Stimulated activated CD4-positive, alpha-beta T cell treated with anti-CD3 and anti-CD28 coated beads, TNF-alpha, amount 100 ng/mL, for 4 hours (primary cell): ENCODE measurements at places on chromosomes 2 and 18.

DNA sequence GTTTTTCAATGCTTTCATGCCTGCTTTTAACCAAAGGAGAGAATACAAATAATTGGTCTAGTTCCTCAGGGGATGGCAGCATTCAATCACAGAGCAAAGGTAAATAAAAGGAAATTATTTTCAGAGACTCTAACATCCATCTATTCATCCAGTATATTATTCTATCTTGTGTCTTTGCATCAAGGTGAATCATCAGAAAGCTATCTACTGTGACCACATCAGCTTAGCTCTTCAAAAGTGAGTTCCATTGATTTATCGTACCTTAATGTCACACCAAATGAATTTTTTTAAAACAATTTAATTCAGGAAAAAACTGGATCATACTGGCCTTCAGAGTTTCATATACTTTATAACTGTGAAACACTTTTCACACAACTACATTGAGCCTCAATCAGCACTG lies 66.1 kb downstream of the CHN1 start:
- no peak for DNase-seq

DNA sequence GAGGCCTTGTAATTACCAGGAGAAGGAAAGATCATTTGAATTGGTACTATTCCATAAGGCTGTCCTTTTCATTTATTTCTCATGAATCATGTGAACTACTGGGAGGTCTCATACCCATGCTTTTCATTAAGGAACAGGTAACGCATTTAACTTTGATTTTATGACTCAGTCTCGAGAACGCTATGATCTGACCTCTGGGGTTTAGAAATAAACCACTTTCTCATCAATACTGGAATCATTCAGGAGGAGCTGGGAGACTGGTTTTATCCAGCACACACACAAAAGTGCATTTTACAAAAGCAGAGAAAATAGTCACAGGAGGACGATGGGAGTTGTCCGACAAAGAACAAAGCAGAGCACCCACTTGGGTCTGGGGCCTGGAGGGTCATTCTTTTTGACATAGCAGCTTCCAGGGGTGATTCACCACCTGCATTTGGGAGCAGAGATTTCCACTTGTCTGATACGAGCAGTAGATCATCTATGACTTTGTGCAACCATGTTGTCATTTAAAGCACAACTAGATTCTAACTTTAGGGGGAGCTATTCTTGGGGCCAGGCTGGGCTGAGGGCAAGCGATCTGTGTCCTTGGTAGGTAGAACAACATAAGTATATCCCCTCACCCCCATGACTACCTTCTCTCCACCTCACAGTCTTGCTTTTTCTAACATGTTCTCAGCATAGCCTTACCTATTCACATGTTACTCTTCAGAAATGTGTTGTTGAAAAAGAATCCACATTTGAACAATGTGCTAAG lies 95.9 kb upstream of the SCG2 start:
- DNase-seq: no peak

DNA sequence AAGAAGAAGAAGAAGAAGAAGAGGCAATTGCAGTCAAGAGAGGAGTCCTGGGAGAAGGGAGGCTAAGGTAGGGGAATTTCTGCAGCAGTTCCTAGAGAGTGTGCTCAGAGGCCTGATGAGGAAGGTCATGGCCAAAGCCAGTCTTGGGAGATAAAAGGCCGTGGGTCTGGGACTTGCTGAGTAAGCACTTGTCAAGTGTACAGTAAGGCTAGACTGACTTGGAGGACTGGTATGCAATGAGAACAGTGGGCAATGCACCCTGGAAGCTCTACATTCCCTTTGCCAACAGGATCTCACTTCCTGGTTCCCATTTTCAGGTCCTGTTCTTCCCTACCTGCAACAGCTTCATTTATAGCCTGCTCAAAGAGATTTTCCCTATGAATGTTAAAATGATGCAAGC lies 28.6 kb upstream of the CYP26B1 start:
- no peak for DNase-seq

DNA sequence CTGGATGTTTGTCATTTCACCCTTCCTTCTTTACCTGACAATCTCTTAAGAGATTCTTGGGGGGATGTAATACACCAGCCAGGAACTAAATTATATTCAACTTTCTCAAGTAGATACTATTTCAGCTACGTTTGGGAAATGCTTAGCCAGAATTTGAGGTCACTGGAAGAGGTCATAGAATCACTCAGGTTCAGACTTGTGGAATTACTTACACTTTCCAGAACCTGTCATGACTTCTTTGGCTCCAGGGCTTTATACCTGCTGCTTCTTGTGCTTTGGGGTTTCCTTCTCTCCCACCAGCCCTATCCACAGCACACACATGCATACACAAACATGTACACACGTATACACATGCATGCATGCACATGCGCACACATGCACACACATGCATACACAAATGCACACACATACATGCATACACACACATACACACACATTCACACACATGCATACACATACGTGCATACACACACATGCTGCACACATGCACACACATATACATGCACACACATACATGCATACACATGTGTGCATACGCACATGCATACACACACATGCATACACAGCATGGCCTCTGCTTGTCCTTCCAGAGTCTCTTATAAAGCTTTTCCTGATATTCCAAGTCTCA lies 23.5 kb upstream of the ANXA4 start:
- DNase-seq: no peak

GRCh38 chr2:190649798-190650390 lies 1.0 kb downstream of the NAB1 start:
- DNase-seq: no peak

GRCh38 chr2:202261531-202261930 lies 4.0 kb upstream of the NOP58 start:
- DNase-seq: no peak

DNA sequence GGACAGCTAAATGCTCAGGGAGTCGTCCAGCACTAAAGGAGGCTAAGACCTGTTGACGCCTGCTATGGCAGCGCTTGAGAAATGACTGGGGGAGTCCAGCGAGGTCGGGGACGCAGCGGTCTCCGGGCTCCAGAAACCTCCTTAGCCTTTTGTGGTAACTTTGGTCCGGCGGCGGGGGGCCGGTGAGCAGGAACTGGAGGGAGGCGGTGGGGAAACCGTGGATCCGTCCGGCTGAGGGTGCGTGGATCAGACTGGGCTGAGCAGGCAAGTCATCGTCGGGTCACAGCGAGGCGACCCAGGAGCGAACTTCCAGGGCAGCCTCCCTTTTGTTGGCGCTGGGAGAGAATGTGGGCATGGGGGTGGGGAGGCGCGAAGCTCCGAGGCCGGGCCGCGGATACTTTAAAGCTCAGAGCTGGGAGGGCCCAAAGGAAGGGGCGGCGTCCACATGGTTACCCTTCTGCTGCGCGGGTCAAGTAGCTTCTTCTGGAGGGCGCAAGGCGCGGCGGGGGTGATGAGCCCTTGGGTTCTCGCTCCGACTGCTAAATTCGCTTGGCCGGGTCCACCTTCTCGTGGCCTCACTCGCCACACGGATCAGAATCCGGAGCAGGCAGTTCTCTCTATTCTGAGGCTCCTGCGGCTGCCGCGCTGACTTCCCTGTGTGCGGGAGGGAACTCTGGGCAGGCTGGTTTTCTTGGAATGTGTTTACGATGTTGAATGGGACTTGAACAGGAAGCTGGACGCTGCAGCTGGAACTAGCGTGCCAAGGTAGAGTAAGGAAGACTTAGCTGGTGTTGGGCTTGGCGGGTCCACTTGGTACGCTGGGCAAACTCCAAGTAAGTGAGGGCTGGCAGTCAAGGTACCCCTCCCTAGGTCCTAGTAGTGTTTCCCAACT lies 920 bp downstream of the GULP1 start:
- no peak for DNase-seq

- no peak for DNase-seq
These were observed 601.2 kb upstream of the ZNF804A start for GRCh38 chr2:183996825-183997793.

- DNase-seq: no peak
These were observed 33.4 kb downstream of the XRCC5 start for GRCh38 chr2:216142540-216142939.

DNA sequence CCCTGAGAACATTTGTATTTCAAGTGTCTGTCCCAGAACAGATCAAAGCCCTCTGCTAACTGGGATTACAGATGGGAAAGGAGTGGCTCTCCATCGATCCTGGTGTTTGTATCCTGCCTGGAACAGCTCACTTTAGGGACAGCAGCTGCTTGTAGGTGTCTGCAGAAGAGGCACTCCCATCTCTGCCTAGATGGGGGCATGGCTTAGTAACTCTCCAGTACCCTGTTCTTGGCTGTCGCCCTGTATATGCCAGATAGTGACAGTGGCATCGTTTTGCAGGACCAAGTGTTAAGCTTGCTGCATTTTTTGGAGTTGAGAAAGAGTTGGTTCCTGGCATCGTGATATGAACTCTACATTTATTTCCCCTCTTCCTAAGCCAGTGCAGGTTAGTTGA lies 189.9 kb downstream of the SH3RF3 start:
- no peak for DNase-seq

GRCh38 chr18:57243624-57244179 lies 96.8 kb downstream of the BOD1L2 start:
- DNase-seq: no peak

- DNase-seq: no peak
These were observed 138.6 kb downstream of the MAP3K20 start for GRCh38 chr2:173214213-173214612.

DNA sequence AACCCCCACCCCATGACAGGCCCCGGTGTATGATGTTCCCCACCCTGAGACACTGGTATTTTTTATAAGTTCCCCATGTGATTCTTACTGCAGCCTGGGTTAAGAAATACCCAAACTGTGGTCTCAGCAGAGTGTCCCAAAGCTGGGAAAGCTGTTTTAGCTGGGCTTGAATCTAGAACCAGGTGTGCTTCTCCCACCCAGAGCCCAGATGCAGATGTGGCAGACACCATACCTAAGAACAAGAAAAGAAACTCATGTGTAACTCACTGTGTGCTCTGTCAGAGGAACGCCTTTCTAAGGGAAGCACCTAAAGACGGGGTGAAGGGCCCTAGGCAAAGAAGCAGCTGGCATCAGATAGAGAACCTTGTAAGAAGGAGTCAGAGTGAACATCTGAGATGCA lies 23.9 kb downstream of the DOK1 start:
- DNase-seq: no peak

DNA sequence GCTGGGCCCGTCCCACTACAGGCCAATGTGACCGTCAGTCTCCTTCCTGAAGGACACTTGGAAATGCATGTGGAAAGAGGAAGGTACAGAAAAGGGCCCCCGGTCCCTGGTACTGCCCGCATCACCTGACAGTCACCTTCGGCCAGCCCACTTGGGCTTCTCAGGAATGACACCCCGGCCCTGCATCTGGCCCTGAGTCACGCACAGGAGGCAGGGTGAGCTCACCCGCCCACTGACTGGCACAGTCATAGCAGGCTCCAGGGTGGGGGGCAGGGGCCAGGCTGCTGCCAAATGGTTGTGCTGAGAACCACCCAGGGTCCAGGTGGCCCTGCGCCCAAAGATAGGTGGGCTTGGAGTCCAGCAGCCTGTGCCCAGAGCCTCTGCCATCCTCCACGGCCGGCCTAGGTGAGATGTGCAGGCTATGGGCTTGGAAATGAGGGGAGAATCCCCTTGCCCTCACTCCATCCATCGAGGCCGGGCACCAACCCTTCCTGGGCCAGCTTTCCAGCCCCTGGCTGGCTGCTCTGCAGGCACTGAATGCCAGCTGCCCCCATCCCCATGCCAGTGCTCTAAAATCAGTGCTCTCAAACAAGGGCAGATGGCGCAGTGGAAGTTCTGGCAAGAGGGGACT lies 14.1 kb downstream of the EMX1 start:
- no peak for DNase-seq

- no peak for DNase-seq
These were observed 4.7 kb upstream of the HOXD4 start for GRCh38 chr2:176146645-176147044.

DNA sequence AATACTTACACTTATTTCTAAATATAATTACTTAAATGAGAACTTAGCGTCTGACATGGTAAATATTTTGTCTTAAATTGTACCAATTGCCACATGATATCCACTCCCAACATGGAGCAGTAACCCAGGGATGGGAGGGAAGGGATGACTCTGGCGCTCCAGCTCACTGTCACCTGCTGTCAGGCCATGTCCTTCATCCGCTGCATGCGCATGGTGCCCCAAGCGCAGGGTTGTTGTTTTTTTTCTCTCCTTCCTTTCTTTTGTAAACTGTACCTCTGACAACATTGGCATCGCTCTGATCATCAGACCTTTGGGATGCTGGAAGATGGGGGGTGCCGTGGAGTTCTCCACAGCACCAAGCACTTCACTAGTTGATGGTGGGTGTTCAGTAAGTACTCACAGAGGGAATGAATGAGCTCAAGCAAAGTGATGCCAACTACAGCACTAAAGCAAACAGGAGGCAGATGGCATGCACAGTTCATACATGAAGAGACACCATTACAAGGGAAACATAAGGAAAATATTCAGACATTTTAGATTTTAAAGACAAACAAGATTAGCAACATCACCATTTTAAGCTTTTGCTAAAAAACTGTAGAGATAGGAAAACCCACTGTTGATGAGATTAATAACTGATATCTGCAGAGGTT lies 247.8 kb downstream of the GBX2 start:
- DNase-seq: no peak

GRCh38 chr2:149808556-149808955 lies 221.0 kb upstream of the MMADHC start:
- no peak for DNase-seq

GRCh38 chr2:175233135-175233719 lies 51.7 kb upstream of the ATP5MC3 start:
- no peak for DNase-seq

DNA sequence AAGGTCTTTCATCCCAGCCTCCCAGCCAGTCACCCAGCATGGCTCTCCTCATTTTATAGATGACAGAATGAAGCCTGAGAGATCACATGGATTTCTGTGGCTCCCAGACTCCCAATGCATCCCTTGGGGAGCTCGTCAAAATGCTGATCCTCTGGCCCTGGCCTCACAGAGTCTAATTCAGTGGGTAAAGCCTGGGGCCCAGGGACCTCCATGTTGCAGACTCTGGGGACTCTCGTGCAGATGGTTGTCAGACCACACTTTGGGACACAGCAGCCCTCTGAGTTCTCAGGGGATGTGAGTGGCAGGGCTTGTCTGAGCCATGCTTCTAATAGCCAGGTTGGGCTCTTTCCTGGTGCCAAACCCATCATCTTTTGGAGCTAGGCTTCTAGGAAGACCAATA lies 97.0 kb downstream of the CTIF start:
- no peak for DNase-seq

DNA sequence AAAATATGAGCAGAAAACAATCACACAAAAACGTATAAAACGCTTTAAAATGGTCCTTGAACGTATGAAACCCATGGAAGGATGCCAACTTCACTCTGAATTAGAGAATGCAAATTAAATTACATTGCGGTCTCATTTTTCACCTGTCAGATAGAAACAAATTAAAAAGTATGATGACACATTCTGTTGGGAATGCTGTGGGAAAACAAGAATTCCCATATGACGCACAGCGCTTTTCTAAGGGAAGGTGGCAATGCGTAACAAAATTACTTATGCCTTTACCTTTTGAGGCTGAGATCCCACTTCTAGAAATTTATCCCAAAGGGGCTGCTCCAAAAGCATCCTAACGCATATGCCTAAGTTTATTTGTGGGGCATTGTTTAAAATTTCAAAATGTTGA lies 3.8 kb upstream of the RPS7 start:
- DNase-seq: no peak
